Activated T-helper 17 cell treated with anti-CD3 and anti-CD28 coated beads, Interleukin-2, amount 50 U/mL, for 72 hours (primary cell): ENCODE measurements at places on chromosomes 13 and 19. TPM values are rescaled to one million over a fixed set of nuclear protein-coding genes. Genes with fewer than 3 reads are reported as not detected.

LILRB3 gene
- total RNA-seq = 1.8 TPM

KIR2DL4 gene
- total RNA-seq = not detected

ZSCAN22 gene
- 4.3 TPM for total RNA-seq

LGI4 gene
- 1.9 TPM for total RNA-seq

PRPF31 gene
- total RNA-seq = 99.2 TPM

ZNF763 gene
- 1.3 TPM for total RNA-seq

ZFP82 gene
- 7.4 TPM for total RNA-seq

METTL21C gene
- total RNA-seq = not detected

DNA sequence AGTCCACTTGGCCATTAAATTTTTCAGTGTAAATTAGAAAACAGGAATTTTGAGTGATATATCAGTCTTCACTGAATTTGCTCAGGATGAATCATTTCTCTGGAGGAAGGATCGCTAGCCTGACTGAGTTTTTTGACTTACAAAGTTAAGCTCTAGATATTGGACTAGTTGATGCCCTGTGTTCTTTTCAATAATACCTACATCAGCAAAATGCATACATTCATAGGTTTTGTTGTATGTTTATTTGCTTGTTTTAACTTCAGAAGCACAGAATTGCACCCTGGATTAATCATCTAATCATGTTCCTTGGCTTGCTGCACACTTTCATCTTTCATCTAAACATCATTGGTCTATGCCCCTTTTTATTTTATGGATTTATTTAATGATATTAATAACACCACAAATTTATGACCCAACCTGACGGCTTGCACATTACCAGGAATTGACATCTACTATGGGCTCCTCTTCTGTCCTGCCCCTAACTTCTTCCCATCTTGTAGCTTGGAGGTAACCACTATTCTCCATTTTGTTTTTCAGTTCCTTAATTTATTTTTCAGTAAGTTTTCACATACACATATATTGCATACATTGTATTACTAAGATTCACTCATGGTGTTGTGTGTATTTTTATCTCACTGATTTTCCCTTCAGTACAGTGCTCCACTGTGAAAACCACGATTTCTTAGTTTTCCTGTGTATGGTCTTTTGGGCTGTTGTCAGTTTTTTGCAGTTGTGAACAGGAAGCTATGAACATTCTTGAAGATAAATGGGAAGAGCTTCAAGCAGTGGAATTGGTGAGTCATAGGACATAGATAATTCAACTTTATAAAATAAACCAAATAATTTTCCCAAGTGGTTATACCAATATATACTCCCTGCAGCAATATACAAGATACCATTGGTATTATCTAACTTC lies 23.3 kb downstream of the COMMD6 start:
- no peaks in the 10 kb centered on the region for H3K4me1 ChIP-seq
- H3K4me3 ChIP-seq = no peak overlapping the region
- no peak overlapping the region for H3K27ac ChIP-seq
- no peaks in the 10 kb centered on the region for H3K36me3 ChIP-seq
- peaks cover 15% of the 10 kb centered on the region for H3K27me3 ChIP-seq

DNA sequence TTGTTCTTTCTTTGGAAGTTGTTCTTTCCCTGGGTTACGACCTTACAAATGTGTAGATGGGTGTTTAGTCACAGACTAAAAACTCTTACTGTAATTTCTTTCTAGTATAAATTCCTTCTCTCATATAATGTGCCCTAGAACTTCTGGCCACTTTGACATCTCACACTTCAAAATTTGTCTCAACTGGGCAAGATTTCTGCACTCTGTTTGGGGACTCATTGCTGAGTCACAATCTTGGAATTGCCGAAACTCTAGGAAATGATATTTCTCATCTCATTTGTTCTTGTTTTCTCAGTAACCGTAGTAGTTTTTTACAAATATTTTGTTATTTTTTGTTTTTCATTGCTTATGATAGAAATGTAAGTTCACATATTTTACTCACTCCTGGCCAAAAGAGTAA lies 2523.2 kb upstream of the PCDH20 start:
- no peak overlapping the region for H3K27ac ChIP-seq
- H3K36me3 ChIP-seq = no peaks in the 10 kb centered on the region
- no peaks in the 10 kb centered on the region for H3K27me3 ChIP-seq
- no peak for ATAC-seq

DNA sequence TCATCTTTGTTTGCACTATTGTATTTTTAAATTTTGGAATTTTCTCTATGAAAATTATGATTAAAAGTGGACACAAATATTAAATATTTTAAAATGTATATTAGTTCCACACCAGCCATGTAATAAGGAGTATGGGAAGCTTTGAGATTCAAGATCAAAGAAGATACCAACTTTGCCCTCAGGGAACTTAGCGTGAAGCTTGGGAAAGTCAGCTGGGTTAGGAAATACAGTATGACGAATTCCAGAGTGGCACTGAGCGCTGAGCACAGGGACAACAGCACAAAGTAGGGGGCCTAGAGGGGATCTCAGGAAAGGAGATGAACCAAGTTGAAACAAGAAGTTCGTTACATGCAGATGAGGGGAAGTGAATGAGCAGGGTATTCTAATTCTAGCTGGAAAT lies 76.9 kb upstream of the SHISA2 start:
- H3K4me3 ChIP-seq = no peak overlapping the region
- no peaks in the 10 kb centered on the region for H3K36me3 ChIP-seq

GRCh38 chr13:21606796-21607195 lies 2.8 kb upstream of the MICU2 start:
- no peaks in the 10 kb centered on the region for H3K27me3 ChIP-seq
- no peak for ATAC-seq
- no peak overlapping the region for H3K27ac ChIP-seq
- no peak overlapping the region for H3K4me3 ChIP-seq

DNA sequence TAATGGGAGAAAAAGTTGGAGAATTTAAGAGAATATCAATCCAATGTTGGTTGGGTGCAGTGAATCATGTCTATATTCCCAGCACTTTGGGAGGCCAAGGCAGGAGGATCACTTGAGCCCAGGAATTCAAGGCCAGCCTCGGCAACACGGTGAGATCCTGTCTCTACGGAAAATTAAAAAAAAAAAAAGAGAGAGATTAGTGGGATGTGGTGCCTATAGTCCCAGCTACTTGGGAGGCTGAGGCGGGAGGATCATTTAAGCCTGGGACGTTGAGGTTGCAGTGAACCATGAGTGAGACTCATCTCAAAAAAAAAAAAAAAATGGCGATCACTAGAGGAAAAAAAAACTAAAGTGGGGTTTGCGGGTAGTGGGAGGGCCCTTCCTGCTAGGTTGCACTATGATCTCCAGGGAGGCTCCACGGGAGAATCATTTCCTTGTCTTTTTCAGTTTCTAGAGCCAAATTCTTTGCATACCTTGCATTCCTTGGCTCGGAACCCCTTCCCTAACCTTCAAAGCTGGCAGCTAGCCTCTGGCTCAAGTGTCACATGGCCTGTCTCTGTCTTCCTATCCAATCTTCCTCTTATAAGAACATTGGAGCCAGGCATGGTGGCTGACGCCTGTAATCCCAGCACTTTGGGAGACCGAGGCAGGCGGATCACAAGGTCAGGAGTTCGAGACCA lies 5.8 kb upstream of the ERCC2 start:
- no peak overlapping the region for H3K27ac ChIP-seq
- H3K27me3 ChIP-seq = no peaks in the 10 kb centered on the region
- H3K4me1 ChIP-seq = no peaks in the 10 kb centered on the region
- H3K36me3 ChIP-seq = no peaks in the 10 kb centered on the region
- peak overlapping the region; percentile 15 for H3K4me3 ChIP-seq
- ATAC-seq = no peak

GRCh38 chr13:78632996-78633395 lies 26.0 kb downstream of the OBI1 start:
- H3K27me3 ChIP-seq = no peaks in the 10 kb centered on the region
- peaks cover 97% of the 10 kb centered on the region for H3K36me3 ChIP-seq
- no peak overlapping the region for H3K4me3 ChIP-seq
- no peak for ATAC-seq

GRCh38 chr13:67351909-67352308 lies 121.8 kb upstream of the PCDH9 start:
- ATAC-seq = no peak
- H3K4me3 ChIP-seq = no peak overlapping the region
- H3K36me3 ChIP-seq = no peaks in the 10 kb centered on the region
- no peaks in the 10 kb centered on the region for H3K27me3 ChIP-seq
- no peak overlapping the region for H3K27ac ChIP-seq

DNA sequence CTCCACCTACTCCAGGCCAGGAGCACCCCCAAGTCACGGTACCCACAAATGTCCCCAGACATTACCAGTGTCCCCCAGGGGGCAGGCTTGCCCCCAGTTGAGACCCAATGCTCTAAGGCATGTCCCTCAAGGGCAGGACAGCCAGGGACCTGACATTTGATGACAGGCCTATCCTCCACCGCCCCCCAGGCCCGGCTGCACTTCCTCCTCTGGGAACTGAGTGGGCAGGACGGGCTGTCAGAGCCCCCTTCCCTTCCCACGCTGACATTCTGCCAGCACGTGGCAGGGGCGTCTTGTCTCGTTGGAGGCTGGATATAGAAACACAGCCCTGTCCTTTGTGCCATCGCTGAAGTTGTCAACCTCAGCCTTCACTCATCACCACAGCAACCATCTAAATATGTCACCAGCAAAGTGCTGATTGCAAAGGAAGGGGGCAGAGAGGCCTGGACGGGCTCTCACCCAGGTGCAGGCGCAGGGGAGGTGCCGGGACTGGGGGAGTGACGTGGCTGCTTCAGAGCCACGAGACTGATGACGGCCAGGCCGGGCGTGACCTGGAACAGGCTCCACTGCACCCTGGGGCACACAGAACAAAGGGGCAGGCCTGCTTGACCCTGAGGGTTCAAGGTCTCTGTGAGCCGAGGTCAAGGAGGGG lies 38.4 kb downstream of the GNG7 start:
- H3K4me1 ChIP-seq = no peaks in the 10 kb centered on the region
- H3K36me3 ChIP-seq = no peaks in the 10 kb centered on the region
- H3K4me3 ChIP-seq = no peak overlapping the region
- ATAC-seq = no peak
- no peaks in the 10 kb centered on the region for H3K27me3 ChIP-seq

DNA sequence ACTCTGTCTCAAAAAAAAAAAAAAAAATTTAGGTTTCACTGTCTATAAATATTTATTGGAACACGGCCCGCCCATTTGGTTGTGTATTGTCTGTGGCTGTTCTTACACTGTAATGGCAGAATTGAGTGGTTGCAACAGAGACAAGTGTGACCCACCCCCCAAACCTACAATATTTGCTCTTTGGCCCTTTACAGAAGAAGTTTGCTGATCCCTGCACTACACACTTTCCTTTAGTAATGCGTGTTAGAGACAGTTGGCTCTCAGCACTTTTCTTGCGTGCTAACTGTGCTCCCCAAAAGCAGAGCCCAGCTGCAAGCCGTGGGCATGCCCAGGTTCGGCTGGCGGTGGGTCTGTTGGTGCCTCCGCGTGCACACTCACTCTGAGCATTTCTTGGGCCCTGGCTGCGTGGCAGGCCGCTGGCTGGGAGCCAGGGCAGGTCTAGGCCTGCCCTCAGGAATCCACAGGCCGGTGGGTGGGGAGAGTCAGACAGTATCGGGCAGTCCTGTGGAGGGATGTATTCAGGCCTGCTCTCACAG lies 72.6 kb downstream of the SIPA1L3 start:
- ATAC-seq = no peak
- peaks cover 3% of the 10 kb centered on the region for H3K4me1 ChIP-seq
- no peak overlapping the region for H3K27ac ChIP-seq
- no peaks in the 10 kb centered on the region for H3K36me3 ChIP-seq
- no peak overlapping the region for H3K4me3 ChIP-seq

DNA sequence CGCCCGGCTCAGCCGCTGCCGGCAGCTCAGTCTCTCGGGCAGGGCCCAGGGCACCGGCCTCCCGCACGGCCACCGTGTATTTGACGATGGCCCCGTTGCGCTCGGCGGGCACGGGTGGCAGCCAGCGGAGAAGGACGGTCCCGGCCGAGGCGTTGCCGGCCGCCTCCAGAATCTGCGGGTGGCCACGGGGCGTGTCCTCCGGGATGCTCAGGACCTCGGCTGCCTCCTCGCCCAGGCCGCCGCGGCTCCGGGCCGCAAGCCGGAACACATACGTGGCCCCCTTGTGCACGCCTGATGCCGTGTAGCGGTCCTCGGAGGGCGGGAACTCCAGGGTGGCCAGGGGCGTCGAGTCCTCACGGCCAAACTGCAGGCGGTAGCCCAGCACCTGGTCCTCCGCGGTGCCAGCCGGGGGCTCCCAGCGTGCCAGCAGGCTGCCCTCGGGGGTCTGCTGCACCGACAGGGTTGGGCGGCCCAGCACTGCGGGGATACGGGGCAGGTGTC lies 117.7 kb downstream of the PTPRS start:
- H3K36me3 ChIP-seq = no peaks in the 10 kb centered on the region
- H3K27me3 ChIP-seq = no peaks in the 10 kb centered on the region
- H3K4me1 ChIP-seq = no peaks in the 10 kb centered on the region
- H3K27ac ChIP-seq = no peak overlapping the region
- no peak for ATAC-seq

DNA sequence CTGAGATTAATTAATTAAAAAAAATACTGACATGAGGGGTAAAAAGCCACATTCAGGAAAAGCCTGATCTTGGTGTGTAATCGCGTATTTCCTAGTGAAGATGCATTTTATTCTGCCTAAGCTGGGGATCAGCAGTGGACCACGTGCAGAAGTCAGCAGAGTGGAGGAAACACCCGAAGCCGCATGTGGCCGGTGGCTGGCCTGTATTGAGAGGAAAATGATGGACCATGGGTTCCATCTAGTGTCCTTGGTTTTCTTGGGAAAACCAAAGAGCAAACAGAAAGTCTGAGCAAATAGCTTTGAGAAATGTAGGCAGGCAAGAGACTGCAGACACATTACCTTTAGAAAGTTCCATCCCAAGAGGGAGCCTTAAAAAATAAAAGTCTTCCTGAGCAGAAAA lies 23.7 kb upstream of the SHISA2 start:
- H3K4me3 ChIP-seq = no peak overlapping the region
- no peak for ATAC-seq
- H3K27ac ChIP-seq = no peak overlapping the region
- H3K36me3 ChIP-seq = no peaks in the 10 kb centered on the region
- peaks cover 32% of the 10 kb centered on the region for H3K27me3 ChIP-seq

DNA sequence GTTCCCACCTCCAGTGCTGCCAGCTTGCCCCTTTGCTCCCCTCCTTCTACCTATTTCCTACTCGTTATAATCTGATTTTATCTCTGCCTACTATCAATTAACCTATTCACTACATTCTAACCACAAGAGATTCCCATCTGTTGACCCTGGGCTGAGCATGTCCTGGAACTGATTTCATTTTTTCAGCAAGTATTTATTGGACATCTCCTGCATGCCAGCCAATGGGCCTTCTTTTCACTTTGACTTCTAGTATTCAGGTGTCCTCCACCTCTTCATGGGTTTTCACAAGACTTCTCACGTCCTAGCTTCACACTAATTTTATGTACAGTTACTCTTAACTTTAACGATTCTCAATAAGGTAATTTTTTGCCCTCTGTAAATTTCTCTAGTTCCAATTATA lies 282.7 kb upstream of the KLHL1 start:
- no peak overlapping the region for H3K27ac ChIP-seq
- no peak overlapping the region for H3K4me3 ChIP-seq
- H3K27me3 ChIP-seq = no peaks in the 10 kb centered on the region

GRCh38 chr13:98089246-98089645 lies 53.6 kb upstream of the FARP1 start:
- no peak for ATAC-seq
- H3K27ac ChIP-seq = no peak overlapping the region
- no peaks in the 10 kb centered on the region for H3K36me3 ChIP-seq
- H3K27me3 ChIP-seq = no peaks in the 10 kb centered on the region
- no peak overlapping the region for H3K4me3 ChIP-seq

GRCh38 chr13:63345835-63346234 lies 1930.2 kb upstream of the PCDH20 start:
- no peaks in the 10 kb centered on the region for H3K36me3 ChIP-seq
- no peak for ATAC-seq
- H3K27me3 ChIP-seq = no peaks in the 10 kb centered on the region

GRCh38 chr19:50844296-50844935 lies 10.3 kb upstream of the KLK3 start:
- H3K27me3 ChIP-seq = peaks cover 11% of the 10 kb centered on the region
- H3K4me3 ChIP-seq = no peak overlapping the region
- no peaks in the 10 kb centered on the region for H3K4me1 ChIP-seq
- H3K36me3 ChIP-seq = no peaks in the 10 kb centered on the region
- ATAC-seq = no peak
